ENCODE measurements at places on chromosomes 7 and 10. TPM values are rescaled to one million over a fixed set of nuclear protein-coding genes. Genes with fewer than 3 reads are reported as not detected.

GDF2 gene
- total RNA-seq: not detected

CALML3 gene
- not detected for total RNA-seq

ALOX5 gene
- 33.4 TPM for total RNA-seq

DLX6 gene
- total RNA-seq: under 0.01 TPM

RASA4B gene
- 3.7 TPM for total RNA-seq

ETV1 gene
- total RNA-seq: 10.1 TPM

DNA sequence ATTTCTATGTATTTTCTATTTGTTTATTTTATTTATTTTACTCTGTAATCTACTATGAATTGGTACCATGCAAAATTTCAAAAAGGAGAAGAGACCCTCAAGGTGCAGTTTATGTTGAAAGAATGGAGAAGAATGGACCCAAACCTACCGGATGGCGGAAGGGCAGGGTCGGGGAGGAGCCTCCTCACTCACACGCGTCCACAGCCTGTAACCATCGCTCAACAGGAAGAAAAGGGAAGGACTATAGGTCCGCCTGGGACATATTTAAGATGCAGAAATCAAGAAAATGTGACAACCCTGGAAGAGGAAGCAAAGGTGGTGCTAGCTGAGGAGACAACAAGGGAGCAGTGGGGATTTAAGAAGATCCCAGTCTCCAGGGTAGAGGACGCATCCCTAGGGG, 158.4 kb downstream of the COBL start:
- H3K27me3 ChIP-seq: no peaks in the 10 kb centered on the region
- no peak overlapping the region for H3K27ac ChIP-seq
- no peaks in the 10 kb centered on the region for H3K36me3 ChIP-seq
- no peaks in the 10 kb centered on the region for H3K4me1 ChIP-seq
- H3K4me3 ChIP-seq: no peak overlapping the region

DNA sequence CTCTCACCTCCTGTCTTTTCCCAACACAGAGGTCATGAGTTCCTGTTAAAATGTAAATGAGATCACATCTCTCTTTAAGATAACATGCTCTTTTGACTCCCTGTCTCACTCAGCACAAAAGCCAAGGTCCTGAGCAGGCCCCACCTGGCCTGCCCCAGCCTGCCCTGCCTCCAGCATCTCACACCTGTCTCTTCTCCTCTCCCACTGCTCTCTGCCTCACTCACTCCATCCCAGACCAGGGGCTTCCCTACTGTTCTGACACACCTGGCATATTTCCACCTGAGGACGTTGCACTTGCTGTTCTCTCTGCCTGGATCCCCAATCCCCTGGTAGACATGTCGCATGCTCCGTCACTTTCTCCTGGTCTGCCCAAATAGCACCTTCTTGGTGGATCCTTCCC, 285.0 kb upstream of the ZMIZ1 start:
- no peaks in the 10 kb centered on the region for H3K36me3 ChIP-seq
- DNase-seq: no peak
- no peak overlapping the region for H3K27ac ChIP-seq
- H3K27me3 ChIP-seq: no peaks in the 10 kb centered on the region
- H3K4me1 ChIP-seq: no peaks in the 10 kb centered on the region
- H3K4me3 ChIP-seq: no peak overlapping the region

DNA sequence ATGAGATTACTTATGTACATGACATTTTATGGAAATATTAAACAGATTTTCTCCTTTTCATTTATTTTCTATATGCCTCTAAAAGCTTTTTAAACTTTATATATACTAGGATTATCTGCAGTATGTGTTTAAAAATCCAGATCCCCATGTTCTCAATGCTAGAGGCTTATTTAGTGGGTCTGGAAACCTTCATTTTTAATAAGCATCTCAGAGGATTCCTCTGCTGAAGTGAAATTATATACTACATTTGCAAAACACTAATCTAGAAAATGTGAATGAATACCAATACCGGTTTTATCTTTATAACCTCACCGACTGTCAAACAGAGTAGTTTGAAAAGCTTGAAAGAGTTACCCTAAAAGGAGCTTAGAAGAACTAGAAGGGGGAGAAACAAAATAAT, 863.8 kb upstream of the ZWINT start:
- H3K4me3 ChIP-seq: no peak overlapping the region
- no peak overlapping the region for H3K27ac ChIP-seq
- H3K4me1 ChIP-seq: no peaks in the 10 kb centered on the region
- H3K36me3 ChIP-seq: no peaks in the 10 kb centered on the region
- DNase-seq: no peak

DNA sequence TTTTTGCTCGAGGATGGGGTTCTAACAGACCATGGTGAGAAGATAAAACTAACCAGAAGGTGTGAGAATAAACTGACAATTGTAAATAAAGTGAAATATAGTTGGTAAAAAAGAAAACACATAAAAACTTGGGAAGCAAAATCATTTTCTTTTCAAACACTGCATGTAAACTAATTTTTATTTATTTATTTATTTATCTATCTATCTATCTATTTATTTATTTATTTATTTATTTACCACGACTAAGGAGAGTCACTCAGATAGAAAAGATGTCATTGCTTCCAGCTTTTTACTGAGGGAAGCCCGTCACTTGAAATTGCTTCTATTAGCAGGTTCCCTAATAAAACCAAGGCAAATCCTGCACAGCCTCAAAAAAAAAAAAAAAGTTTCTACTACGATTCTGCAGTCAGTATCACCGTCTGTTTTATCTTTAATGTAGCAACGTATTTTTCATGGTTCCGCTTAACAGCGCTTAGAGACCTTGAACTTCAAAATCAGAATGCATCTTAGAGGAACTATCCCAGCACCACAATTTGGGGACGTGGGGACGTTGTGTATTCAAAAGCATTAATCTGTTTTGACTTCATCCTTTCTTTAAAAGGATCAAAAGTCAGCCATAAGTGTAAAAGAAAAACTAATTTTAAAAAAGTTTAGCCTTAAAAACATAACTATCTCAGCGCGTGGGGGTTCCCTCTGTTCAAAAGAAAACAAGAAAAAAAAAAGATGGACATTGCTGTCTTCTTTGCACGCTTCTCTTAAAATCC, 33.3 kb upstream of the EBLN1 start:
- DNase-seq: no peak
- H3K27ac ChIP-seq: peak overlapping the region; percentile 97
- no peaks in the 10 kb centered on the region for H3K4me1 ChIP-seq
- no peaks in the 10 kb centered on the region for H3K36me3 ChIP-seq

DNA sequence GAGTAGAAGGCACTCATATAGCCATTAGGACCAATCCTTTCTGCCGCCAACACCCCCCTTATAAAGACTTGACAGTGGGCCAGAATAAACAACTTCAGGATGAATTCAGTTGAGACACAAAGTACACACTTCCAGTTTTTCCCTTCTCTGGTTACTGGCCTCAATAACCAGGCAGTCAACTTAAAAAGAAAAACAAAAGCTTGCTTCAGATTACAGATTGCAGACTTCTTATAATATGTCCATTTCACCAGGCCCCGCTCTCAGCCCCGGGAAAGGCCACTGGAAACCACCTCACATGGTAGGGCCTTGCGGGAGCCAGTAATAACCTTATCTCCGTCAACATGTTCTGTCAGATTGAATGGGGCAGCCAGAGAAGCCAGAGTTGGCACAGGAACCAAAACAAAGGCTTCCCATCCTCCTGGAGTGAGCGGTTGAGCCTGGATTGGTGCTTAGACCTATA, 108.8 kb downstream of the EGFR start:
- no peak overlapping the region for H3K4me3 ChIP-seq
- peak overlapping the region; percentile 84 for H3K27ac ChIP-seq
- H3K4me1 ChIP-seq: peaks cover 2% of the 10 kb centered on the region
- no peak for DNase-seq
- no peaks in the 10 kb centered on the region for H3K36me3 ChIP-seq

DNA sequence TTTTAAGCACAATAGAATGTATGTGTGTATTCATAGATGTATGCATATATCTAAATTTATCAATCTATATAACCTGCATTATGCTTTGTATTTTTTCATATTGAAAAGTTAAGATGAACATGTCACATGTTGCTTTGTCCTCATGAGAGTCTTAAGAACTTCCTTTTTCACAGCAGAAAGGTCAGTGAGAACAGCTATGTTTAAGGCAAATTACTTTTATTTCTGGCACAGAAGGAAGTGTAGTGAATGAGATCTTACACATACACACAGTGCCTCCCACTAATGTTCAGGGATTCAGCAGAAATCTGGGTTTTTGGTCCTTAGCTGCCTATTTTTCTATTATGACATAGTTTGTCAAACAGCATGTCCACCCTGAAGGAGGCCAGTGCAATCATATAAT, 134.8 kb downstream of the TMEM26 start:
- no peak for DNase-seq
- H3K4me1 ChIP-seq: no peaks in the 10 kb centered on the region
- no peak overlapping the region for H3K27ac ChIP-seq
- no peak overlapping the region for H3K4me3 ChIP-seq
- H3K36me3 ChIP-seq: no peaks in the 10 kb centered on the region

DNA sequence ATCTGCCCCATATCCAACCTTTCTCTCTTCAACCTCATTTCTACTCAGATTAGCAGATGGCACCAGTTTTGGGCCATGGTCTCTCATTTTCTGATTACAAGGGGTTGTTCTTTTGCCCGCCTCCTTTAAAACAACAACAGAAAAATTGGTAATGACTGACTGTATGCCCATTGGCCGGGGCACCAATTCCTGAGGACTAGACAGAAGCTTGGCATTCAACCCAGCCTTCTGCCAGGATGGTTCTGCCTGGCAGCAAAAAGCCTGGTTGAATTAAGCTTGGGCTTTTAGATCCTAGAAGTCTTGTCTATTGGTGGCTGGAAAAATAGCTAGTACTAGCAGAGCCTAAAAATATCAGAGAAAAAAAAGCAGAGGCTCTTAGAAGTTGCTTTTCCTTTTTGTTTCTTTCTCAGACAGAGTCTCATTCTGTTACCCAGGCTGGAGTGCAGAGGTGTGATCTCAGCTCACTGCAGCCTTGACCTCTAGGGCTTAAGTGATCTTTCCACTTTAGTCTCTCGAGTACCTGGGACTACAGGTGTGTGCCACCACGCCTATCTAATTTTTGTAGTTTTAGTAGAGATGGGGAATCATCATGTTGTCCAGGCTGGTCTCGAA, 402.6 kb downstream of the AUTS2 start:
- no peak for DNase-seq
- no peaks in the 10 kb centered on the region for H3K27me3 ChIP-seq
- H3K27ac ChIP-seq: no peak overlapping the region

DNA sequence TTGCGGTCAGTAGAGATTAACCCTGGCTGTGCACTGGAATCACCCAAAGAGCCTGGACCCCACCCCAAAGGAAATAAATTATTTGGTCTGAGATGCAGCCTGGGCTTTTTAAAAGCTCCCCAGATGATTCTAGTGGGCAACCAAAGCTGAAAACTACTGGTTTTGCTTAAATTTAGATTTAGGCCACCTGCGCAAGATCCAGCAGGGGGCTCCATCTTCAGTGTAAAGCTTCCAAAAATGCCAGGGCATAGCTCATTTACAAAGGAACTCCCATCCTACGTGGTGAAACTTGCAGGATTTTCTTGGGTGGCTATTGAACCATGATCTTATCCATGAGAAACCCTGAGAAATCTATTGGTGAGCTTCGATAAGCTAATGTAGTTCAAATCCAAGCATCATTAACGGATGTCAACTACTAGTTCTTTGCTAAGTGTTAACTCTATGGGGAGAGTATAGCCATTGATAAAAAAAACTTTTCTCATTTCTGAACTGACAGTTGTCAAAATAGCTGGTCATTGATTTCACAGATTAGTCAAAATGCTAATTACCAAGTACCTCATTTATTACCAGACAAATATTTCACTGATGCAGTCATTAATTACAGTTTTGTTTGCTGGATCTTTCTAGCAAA, 315.3 kb downstream of the LHFPL3 start:
- no peak for DNase-seq
- no peaks in the 10 kb centered on the region for H3K36me3 ChIP-seq
- no peaks in the 10 kb centered on the region for H3K4me1 ChIP-seq

- no peaks in the 10 kb centered on the region for H3K4me1 ChIP-seq
- no peaks in the 10 kb centered on the region for H3K27me3 ChIP-seq
- no peaks in the 10 kb centered on the region for H3K36me3 ChIP-seq
- no peak for DNase-seq
Measured at GRCh38 chr10:35639728-35640401, 2.2 kb downstream of the FZD8 start.

- no peak overlapping the region for H3K27ac ChIP-seq
- no peak overlapping the region for H3K4me3 ChIP-seq
- no peaks in the 10 kb centered on the region for H3K36me3 ChIP-seq
- no peak for DNase-seq
- no peaks in the 10 kb centered on the region for H3K4me1 ChIP-seq
Measured at GRCh38 chr7:108813251-108814014, 243.8 kb downstream of the DNAJB9 start.

DNA sequence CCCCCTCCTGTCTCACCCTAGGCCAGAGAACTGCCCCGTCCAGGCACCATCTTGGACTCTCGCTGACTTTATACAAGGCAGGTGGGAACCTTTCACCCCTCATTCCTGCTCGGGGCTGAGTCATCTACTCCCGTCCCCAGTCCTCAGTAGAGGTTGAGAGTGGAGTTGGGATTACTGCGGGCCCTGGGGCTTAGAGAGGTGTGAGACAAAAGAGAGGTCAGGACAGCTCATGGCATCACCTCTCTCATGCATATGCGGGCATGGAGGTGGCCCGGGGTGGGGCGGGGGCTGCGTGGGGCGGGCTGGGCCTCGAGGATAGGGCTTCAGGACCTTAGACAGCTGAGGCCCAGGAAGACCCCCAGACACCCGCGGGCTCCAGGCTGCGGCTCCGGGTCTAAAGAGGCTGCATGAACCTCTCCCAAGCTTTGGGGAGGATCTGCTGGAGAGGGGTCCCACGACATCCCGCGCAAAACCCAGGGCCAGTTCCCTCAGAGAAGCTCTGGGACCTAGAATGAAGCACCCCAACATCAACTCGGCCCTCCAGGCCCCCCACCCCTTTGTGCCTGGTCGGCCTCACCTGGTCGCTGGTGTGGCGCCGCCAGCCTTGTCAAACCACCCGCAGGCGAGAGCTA, 317 bp downstream of the PDZD7 start:
- H3K36me3 ChIP-seq: no peaks in the 10 kb centered on the region
- H3K4me3 ChIP-seq: peak overlapping the region; percentile 86
- peaks cover 5% of the 10 kb centered on the region for H3K4me1 ChIP-seq
- peak overlapping the region; percentile 100 for H3K27ac ChIP-seq
- no peaks in the 10 kb centered on the region for H3K27me3 ChIP-seq
- DNase-seq: no peak
